ENCODE measurements at places on chromosomes 3 and 15.

DNA sequence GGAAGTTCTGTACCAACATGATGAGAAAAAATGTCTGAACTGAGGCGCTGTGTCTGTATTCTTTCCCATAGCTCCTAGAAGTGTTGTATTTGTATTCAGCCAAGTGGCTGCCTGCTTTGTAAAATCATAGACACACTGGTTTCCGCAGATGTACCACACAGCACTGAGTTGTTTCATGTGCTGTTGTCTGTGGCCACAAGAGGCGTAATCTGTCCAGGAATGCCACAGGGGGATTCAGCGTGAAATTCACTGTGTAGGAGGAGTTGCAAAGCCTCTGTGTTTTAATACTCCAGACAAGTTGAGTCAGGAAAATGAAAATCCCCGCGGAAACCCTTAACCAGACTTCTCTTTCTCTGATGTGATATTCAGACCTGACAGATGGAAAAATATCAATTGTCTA is 462.2 kb downstream of the NSUN3 start:
- no peak for DNase-seq

GRCh38 chr15:36938764-36939163 is 161.6 kb downstream of the MEIS2 start:
- no peak for DNase-seq

GRCh38 chr15:100570735-100571313 is 31.2 kb downstream of the LINS1 start:
- DNase-seq = no peak

DNA sequence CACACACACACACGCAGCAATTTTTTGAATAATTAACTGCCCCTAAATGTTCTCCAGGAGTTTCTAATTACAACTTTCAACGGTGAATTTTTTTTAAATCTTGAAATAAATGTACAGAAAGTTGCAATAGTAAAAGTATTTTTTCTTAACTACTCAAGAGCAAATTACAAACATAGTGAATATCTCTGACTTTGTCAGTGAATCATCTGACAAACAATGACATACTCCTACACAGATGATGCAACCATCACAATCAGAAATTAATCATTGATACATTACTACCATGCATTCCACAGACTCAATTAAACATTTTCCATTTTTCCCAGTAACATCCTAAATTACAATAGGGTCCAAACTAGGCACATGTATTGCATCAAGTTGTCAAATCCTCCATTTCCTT is 597.3 kb downstream of the NAALADL2 start:
- no peak for DNase-seq

DNA sequence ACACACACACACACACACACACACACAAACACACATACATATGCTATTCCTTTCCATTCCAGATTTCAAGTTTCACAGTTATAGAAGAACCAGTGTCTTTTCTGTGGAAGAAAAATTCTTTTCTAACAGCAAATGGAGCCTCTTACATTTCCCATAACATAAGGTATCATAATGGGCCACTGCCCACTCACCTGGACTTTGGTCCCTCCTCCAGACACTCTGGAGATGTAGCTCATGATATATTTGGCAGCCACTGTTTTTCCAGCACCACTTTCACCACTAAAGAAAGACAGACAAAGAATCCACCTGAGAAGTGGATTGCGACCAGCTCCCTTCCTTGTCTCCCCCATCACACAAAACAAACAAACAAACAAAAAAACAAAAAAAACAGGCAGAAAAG is 29.8 kb downstream of the LDHAL6B start:
- DNase-seq = no peak

DNA sequence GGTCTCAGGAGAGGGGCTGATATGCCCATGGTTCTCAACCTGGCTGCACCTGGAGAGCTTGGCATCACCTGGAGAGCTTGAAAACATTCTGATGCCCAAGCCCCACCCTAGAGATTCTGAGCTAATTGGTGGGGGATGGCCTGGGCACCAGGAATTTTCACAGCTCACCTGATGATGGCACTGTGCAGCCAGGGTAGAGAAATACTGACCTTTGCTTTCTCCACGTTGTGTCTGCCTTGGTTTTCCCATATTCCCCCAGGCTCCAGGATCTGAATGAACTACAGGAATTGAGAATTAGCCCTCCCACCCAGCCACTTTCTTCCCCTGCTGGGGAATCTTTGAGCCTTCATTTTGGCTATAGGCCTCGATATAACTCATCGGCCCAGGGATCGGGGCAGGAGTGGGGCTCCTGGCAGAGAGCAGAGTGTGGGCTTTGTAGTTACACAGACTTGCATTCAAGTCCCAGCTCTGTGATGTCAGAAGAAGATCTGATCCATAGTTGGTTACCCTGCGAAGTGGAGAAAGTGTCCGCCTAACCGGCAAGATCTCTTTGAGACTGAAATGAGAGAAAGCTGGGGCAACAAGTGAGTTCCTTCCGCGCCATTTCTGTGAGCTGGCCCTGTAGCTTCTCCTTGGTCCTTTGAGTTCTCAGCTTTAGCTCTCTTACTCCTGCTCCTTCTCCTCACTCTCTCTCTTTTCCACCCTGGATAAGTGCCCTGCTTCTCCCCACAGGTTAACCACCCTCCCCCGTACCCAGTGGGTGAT is 33.1 kb upstream of the UBE2Q2 start:
- DNase-seq = no peak

DNA sequence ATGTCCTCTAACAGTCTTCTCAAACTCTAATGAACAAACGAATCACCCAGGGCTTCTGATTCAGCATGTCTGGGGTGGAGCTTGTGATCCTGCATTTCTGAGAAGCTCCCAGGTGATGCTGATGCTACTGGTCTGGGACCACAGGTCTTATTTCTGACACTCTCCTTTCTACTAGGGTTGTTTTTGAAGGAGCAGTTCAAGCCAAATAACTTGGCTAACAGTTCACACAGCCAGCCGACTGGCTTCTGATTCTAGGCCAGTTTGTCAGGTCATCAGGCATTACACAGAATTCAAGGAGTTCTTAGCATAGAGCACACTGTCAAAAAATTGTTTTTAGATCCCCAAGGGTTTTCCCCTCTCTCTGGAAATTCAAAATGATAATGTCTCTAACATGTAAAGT is 100.7 kb downstream of the TIGIT start:
- no peak for DNase-seq

DNA sequence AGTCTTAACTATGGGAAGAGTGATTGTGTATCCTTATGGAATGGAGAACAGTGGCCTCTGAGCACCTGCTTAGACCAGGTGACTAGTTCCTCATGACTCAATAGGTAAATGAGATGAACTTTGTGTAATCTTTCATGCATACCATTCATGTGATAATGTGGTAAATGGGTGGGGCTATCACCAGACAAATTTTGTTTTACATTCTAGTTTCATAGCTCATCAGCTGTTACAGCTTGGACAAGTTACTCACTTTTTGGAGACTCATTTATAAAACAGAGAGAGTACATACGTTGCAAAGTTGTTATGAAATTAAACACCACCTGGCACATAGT is 103.7 kb upstream of the TGFBR2 start:
- no peak for DNase-seq

GRCh38 chr15:36798794-36799193 is 219.4 kb downstream of the CDIN1 start:
- no peak for DNase-seq

DNA sequence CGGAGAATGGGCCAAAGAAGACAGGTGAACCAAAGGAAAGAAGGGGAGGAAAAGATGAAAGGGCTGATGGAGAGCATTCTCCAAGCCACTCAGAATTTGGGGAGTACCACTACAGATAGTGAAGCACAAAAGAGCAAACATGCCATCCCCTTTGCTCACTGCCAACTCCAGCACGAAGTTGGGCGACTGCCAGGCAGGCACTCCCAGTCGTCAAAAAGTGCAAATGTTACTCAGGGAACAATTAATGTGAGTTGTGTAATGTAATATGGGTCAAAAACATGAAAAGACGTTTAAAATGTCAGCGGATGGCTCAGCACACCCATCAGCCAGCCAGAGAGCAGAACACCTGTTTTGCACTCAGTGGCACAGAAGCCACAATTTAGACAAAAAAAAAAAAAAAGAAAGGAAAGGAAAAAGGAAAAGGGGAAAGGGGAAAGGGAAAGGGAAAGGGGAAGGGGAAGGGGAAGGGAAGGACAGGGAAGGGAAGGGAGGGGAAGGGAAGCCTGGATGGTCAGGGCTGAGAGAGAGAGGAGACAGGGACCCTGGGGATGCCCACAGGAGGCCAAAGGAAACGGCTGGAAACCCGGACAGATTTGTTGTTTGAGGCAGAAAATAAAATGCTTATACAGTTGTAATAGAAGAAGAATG is 82.7 kb downstream of the COL8A1 start:
- no peak for DNase-seq

DNA sequence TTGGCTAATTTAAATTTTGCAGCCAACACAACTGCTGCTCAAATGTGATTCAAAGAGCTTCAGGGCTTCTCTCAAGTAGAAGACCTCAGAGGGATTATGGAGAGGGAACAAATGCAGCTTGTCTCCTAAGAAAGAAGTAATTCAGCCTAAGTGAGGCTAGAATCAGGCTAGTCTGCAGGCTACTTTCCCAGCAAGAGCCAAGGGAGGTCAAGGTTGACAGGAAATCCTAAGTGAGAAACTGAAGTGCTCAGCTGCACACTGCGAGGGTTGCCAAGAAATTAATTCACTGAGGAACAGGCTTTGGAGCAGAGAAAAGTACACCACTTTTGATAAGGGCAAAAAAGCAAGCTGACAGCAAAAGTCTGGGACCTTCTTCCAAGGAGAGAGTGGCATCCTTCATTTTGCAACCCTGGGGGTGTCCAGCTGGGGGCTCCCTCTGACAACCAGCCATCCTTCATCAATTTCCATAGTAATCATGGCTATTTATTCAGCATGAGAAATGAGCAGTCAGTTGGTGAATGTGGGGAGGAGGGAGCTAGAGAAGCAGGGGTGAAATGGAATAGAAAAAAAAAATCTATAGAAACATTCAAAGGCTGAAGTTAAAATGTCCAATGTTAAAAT is 646.4 kb upstream of the ADAMTS9 start:
- no peak for DNase-seq

DNA sequence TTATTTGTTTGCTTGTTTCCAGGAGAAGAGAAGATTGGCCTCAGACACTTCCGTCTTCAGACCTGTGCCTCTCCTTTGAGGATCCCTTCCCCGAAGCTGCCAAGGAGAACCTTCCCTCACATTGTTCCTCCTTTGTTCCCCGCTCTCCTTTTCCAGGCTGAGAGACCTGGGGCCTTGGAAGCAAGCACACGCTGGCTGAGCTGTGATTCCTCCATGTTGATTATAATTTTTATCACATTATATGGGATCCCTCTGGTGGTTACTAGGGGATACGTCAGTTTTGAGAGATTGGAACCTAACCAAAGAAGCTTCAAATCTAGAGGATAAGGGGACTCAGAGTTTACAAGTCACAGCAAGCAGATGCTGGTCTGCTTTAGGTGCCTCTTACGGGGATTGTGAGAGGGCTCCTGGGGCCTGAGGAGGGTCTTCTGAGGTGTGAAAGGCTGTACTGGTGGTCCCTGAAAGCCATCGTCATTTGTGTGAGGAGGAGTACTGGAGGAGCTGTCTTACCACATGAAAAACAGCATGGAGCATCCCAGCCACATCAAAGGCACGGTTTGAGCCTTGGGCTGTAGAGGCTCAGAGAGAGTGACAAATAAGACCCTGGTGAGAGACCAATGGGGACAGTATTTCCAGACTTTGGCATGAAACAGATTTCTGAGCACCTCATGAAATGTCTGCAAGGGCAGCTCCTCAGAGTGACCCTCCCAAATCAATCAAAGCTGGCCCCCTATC is 760.1 kb upstream of the CFAP20DC start:
- DNase-seq = no peak

- no peak for DNase-seq
Observed at GRCh38 chr3:24682141-24682547, 187.5 kb upstream of the THRB start.

GRCh38 chr3:62237286-62237948 is 135.9 kb downstream of the FEZF2 start:
- no peak for DNase-seq

GRCh38 chr3:10140996-10141546 is 507 bp upstream of the VHL start:
- DNase-seq = peak; percentile 17

DNA sequence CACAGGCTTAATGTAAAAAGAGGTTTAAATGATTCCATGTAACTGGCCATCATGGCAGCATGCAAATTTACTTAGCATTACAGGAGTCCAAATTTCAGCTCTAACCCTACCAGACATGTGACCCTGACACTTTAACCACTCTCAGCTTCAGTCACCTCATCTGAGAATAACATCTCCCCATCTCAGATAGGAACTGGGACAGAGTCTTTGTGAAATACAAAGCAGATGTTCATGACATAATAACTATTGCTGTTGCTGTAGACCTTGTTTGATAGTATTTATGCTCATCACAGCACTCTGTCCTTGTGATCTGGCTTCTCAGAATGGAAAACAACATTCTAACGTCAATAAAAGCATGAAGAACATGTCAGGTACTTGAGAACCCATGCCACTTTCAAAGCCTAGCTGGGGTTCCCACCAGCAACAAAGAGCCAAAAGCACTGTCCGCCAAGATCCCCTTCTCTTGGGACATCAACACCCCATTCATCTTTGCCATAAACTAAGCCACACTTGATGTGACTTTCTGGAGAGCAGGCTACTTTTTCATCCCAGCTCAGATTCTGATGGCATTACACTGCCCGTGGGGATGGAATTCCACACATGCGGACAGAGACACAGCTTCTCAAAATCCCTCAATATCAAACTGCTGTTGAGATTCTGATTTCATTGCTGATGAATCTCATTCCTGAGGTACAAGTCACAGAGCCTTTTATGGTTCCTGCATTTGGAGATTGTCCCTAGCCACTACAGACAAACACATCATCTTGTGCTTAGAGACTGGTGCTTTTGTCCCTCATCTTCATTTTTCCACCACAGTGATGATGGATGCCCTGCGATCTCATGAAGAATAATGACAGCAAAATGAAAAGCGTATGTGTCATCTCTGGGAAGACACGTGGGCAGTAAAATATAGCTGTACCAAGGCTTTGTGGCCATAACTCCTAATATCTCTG is 202.7 kb downstream of the TNIK start:
- no peak for DNase-seq

GRCh38 chr3:12198301-12198700 is 39.6 kb upstream of the TIMP4 start:
- no peak for DNase-seq

- DNase-seq = no peak
Observed at GRCh38 chr15:39597751-39598185, 16.9 kb downstream of the THBS1 start.

DNA sequence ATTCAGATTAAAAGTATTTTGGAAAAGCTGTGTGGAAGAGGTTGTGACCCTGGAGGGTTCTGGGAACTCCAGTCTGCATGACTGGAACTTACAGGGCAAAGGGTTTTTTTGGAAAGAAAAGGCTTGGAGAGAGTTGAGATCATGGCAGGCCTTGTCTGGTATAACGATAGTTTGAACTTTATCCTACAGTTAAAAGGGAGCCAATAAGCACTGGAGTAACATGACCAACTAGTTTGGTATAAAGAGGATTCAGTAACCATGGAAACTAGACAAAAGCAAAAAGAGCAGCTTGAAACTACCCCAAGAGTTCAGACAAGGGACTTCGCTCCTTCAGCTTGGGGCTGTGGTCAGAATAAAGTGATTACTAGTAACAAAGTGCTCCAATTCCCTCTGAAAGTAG is 151.2 kb upstream of the TMCO5A start:
- DNase-seq = no peak

All from activated naive CD4-positive, alpha-beta T cell treated with anti-CD3 and anti-CD28 coated beads, Interleukin-2, amount 50 U/mL, for 72 hours (primary cell).